ENCODE measurements at places on chromosomes 3 and 15.

GRCh38 chr15:60573936-60574335, 95.0 kb upstream of the ICE2 start:
- DNase-seq: no peak

DNA sequence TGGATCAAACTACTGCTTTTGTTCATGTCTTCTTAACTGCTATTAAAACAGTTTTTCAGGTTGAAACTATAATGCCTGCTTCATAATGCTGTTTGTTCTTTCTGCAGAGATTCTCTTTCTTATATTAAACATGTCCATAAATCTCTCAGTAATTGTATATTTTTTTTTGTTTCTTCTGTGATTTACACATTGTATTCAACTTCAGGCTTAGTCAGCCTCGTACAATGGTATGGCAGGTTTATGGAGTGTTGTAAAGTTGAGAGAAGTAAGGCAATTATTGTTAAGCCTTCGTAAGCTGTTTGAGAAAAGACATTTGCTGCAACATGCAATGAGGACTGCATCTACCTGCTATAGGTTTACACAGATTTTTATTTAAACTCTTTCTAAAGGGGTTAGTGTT, 977.1 kb downstream of the DIPK2A start:
- no peak for DNase-seq

DNA sequence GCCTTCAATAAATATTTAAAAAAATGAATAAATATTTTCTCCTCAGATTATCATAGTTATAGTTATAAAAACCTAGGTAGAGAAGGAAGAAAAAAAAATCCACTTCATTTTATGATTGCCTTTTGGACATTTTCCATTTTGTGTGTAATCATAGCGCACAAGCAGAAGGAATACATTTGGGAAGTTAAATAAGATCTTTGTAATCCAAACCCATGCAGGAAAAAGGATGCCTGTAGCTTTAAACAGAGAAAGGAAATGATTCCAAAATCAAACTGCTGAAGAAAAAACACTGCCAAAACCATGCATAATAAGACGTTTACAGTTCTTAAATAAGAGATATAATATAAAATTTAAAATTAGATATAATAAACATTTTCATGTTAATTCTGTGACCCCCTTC, 7.4 kb upstream of the CCDC54 start:
- no peak for DNase-seq

DNA sequence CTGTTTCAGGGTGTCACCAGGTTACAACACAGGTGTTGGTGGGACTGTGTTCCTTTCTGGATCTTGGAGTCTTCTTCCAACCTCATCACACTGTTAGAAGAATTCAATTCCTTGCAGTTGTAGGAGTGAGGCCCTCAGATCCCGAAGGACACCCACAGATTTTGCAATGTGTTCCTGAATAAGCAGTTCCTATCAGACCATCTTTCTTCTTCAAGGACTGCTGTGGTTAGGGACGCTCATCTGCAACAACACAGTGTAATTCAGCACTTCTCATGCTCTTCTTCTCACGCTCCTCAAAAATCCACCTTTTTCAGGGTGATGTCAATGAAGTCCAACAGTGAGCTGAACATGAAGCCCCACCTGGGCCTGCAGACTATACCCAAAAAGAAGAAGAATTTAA, 18.8 kb downstream of the TM2D3 start:
- no peak for DNase-seq

DNA sequence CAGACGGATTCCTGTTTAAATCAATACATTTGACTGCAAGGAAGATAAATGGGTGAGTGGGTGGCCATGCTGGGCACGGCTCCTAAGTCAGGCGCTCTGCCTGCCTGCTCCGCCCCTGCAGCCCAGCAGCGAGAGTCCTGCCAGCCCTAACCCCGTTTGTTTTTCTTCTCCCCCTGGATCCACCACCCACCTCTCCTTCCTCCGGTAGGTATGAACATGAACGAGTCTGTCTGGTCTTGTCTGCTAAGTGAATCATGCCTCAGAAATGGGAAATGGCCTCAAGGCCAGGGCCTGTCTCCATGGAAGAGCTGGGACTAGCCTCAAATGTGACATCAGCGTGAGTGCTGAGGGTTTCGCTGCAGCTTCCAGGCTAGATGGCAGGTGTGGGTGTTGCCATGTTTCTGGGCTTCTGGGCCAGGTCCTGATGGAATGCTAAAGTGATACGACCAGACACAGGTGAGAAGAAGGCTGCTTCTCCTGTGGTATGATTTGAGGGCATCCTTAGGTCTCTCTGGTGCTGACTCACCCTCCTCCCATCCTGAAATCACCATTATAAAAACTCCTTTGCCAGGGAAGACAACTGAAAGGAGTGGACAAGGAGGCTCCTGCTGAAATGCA, 5.6 kb upstream of the FEM1B start:
- peak; percentile 63 for DNase-seq

GRCh38 chr3:2099028-2099671, 484 bp downstream of the CNTN4 start:
- no peak for DNase-seq

DNA sequence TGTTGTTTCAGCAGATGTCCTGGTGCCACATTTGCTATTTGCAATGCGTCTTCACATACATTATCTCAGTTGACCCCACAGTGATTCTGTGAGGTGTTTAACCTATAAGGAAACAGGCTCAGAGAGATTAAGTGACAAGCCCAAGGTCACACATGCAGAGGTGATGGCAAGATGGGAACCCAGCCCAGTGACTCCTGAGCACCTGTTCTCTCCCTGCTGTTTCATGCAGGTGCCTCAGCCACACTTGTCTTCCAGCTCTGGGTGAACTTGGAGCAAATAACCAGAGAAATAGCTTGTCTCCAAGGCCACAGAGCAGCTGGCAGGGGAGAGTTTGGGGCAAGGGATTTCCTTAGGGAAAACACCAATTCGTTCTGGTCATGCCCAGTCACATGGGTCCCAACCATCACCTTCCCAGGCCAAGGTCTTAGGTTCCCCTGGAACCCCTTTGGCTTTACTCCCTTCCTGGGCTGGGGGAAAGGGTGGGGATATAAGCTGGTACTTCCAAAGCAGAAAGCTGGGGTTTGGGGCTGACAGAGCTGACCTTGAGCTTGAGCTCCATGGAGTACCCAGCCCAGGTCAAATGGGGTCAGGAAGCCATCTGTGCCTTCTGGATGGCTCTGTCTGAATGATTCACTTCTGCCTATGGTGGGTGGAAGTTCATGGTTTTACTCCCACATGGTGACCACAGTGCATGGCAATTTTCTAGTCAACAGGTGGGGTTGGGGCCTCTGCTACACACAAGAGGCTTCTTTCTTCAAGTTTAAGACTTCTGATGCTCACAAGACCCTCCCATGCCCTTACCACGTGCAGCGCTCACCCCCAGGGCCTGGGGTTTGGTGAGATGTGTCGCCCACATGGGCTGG, 22.4 kb downstream of the LIPC start:
- no peak for DNase-seq

- DNase-seq: no peak
These were observed 95.7 kb downstream of the HHLA2 start for GRCh38 chr3:108391917-108392593.

DNA sequence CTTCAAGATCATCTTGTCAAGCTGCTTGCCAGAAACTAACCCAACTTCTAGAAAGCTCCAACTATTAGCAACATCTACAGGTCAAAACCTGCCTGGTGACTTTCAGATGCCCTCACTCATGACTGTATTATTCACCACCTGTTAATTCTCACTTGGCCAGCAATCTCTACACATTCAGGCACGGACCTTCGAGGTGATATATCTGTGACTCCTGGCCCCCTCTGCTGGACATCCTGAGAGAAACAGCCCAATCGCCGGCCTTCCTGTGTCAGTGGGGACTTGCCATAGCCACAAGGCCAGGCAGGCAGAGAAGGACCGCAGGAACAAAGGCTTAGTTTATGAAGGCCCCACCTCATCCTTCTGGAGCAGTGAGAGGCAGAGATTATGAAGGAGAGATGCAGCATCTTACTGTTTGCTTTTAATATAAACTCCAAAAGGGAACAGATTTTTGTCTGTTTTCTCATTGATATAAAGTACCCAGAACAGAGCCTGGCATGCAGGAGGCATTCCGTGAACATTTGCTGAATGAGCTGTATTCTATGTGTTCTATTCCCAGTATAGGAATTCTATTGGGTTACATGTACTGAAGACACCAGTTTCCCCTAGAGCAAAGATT, 24.4 kb upstream of the OCA2 start:
- peak; percentile 57 for DNase-seq

DNA sequence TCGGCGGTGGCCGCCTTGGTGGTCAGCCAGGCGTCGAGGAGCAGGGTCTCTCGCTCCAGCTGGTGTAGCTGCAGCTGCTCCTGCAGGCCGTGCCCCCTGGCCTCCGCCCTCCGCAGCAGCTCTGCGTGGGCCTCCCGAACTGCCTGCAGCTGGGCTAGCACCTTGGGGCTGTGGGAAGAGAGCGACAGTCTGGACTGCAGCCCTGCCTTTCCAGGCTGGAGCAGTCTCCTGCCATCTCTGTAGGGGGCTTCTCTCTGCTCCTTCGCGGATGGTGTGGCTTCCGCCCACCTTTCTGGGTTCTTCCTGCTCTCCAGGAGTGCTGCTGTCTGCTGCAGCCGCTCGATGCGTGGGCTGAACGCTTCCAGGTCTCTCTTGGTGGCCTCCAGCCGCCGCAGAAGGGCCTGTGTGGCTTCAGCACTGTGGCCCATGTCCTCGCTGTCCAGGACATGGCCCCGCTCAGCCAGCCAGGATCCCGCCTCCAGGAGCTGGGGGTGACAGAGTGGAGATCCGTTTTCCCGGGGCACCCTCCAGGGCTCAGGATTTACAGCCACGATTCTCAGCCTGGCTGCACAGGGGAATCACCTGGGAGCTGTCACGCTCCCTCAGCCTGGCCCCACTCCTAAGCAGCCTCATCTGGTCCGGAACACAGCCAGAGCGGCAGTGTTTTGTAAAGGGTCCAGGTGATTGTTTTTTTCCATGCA, 16.8 kb downstream of the PLA2G4B start:
- DNase-seq: no peak
